Osteoblast (primary cell): ENCODE measurements at places on chromosomes 7 and 10. TPM values are rescaled to one million over a fixed set of nuclear protein-coding genes. Genes with fewer than 3 reads are reported as not detected.

SH2D4B gene
- under 0.01 TPM in 1 of 2 replicates, not detected in the other for total RNA-seq

RBM28 gene
- 12.1 and 16.6 TPM in 2 replicates for total RNA-seq

BTBD16 gene
- total RNA-seq: not detected in 2 replicates

HOXA2 gene
- 0.36 and 0.59 TPM in 2 replicates for total RNA-seq

ZNF479 gene
- total RNA-seq: not detected in 2 replicates

C7orf33 gene
- not detected in 2 replicates for total RNA-seq

EPDR1 gene
- 99.3 and 123 TPM in 2 replicates for total RNA-seq

GRCh38 chr10:102400598-102401341, 5.3 kb downstream of the NFKB2 start:
- peak; percentile 58 for DNase-seq
- H3K27ac ChIP-seq: no peak overlapping the region
- no peak overlapping the region for H3K4me3 ChIP-seq
- peaks cover 13% of the 10 kb centered on the region for H3K4me1 ChIP-seq

GRCh38 chr7:155874010-155874409, 61.7 kb upstream of the SHH start:
- no peaks in the 10 kb centered on the region for H3K36me3 ChIP-seq
- no peak overlapping the region for H3K27ac ChIP-seq
- no peak overlapping the region for H3K4me3 ChIP-seq
- H3K4me1 ChIP-seq: no peaks in the 10 kb centered on the region

DNA sequence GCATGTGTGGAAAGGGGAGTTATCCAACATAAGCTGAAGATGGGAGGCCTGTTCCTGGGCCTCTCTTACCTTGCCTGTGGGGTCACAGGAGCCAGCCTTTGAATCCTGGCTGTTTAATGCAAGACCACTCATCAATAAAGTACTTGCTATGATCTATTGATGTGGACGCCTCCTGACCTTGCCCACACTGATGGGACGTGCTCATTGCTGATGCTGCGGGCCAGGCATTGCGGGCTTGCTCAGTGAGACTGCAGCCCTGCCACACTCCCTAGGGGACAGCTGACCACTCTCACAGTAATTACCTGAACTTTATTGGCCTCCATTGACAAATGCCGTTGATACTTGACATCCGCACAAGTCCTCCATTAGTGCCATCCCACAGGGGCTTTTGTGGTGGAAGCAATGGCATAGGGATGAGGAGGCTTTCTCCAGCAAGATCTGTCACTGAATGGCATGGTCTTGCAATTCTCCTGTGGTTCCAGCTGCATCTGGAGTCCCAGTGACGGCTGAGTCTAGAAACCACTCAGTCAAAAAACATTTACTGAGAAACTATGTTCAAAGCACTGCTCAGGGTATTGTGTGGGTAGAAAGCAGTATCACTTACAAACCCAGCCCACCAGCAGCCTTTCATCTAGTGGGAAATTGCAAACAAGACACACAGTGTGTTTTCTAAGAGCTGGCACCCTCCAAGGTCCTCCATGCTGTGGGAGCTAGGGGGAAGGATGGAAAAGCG, 135.1 kb upstream of the YAE1 start:
- no peak for DNase-seq
- H3K27me3 ChIP-seq: no peaks in the 10 kb centered on the region
- no peak overlapping the region for H3K4me3 ChIP-seq
- H3K4me1 ChIP-seq: peaks cover 2% of the 10 kb centered on the region
- no peak overlapping the region for H3K27ac ChIP-seq
- H3K36me3 ChIP-seq: no peaks in the 10 kb centered on the region

- peaks cover 5% of the 10 kb centered on the region for H3K4me1 ChIP-seq
- H3K27ac ChIP-seq: no peak overlapping the region
- no peaks in the 10 kb centered on the region for H3K36me3 ChIP-seq
- no peak for DNase-seq
- peaks cover 40% of the 10 kb centered on the region for H3K27me3 ChIP-seq
Observed at GRCh38 chr7:140230516-140230860, 53.7 kb upstream of the KDM7A start.

GRCh38 chr10:87867453-87867852, 4.0 kb downstream of the PTEN start:
- H3K36me3 ChIP-seq: no peaks in the 10 kb centered on the region
- peak overlapping the region; percentile 71 for H3K27ac ChIP-seq
- no peaks in the 10 kb centered on the region for H3K27me3 ChIP-seq
- H3K4me1 ChIP-seq: peaks cover 17% of the 10 kb centered on the region
- DNase-seq: no peak

GRCh38 chr7:15085366-15085765, 182.8 kb upstream of the DGKB start:
- H3K4me3 ChIP-seq: no peak overlapping the region
- DNase-seq: no peak
- no peaks in the 10 kb centered on the region for H3K27me3 ChIP-seq
- no peaks in the 10 kb centered on the region for H3K36me3 ChIP-seq
- H3K4me1 ChIP-seq: no peaks in the 10 kb centered on the region

GRCh38 chr7:2104107-2104710, 128.5 kb downstream of the MAD1L1 start:
- DNase-seq: peak; percentile 100
- H3K4me3 ChIP-seq: peak overlapping the region; percentile 40
- H3K27me3 ChIP-seq: no peaks in the 10 kb centered on the region
- peak overlapping the region; percentile 78 for H3K27ac ChIP-seq
- H3K4me1 ChIP-seq: peaks cover 18% of the 10 kb centered on the region

GRCh38 chr10:26689399-26689798, 8.1 kb upstream of the PDSS1 start:
- no peaks in the 10 kb centered on the region for H3K4me1 ChIP-seq
- no peaks in the 10 kb centered on the region for H3K27me3 ChIP-seq
- H3K36me3 ChIP-seq: no peaks in the 10 kb centered on the region
- H3K27ac ChIP-seq: no peak overlapping the region

DNA sequence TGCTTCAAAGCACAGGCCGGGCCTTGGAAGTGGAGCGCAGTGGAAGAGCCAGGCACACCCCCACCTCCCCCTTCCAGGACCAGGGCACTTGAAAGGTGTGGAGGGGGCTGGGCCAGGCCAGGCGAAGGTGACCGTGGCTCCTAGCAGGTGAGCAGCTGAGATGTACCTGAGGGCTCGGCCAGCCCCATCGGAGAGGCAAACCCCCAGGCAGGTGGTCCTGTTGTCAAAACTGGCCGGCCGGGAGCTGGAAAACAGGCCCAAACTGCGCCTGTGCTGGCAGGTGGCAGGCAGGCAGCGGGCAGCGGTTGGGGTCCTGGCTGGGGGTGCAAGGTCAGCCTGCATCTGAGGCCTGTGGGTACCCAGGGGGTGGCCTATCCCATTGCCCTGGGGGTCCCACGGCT, 96.4 kb upstream of the DNAAF5 start:
- H3K36me3 ChIP-seq: no peaks in the 10 kb centered on the region
- no peak overlapping the region for H3K4me3 ChIP-seq
- peak; percentile 25 for DNase-seq
- H3K27ac ChIP-seq: no peak overlapping the region
- no peaks in the 10 kb centered on the region for H3K4me1 ChIP-seq
- no peaks in the 10 kb centered on the region for H3K27me3 ChIP-seq

DNA sequence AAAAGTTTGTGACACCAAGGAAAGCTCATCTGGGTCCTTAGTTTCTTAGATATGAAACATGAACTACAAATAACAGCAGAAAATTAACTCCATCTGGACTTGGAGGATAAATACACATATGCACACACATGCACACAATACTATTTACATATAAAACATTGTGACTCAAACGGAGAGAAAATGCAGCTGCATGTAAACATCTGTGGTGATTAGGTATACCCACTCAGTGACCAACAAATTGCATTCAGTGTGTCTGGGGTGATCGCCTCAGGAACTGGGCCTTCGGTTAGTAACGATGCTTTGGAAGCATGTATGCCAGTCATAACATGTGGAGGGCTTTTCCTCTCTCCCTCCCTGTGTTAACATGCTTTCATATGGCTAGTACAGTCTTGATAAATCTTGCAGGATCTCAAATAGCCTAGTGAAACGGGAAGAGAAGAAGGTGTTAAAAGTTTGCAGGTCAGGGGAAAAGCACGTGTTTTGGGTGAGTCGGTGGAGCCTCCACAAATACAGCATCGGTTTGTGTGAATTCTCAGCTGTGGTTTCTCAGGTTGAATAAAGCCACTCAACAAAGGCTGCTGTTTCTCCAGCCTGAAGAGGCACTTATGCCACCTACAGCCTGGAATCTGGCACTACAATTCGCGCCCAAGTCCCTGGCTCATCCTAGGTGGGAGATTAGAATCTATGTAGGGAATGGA, 8.7 kb upstream of the GLRX3 start:
- no peaks in the 10 kb centered on the region for H3K36me3 ChIP-seq
- H3K4me1 ChIP-seq: peaks cover 9% of the 10 kb centered on the region
- H3K27ac ChIP-seq: no peak overlapping the region
- H3K4me3 ChIP-seq: no peak overlapping the region

DNA sequence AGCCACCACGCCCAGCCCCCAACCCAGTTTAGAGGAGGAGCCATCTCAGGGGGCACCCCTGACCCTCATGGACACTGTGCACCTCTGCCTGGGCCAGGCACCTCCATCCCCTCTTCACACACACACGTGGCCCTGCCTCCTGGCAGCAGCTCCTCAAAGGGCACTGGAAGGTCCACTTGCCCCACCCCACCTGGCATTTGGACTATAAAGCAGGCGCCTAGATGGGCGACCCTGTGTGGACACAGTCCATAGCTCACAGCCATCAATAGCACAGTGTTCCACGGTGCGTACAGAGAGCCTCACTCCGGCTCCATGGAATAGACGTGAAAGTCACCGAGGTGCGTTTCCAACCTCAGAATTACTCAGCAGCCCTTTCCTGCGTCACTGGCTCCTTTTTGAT, 41.0 kb downstream of the FKBP6 start:
- peak; percentile 55 for DNase-seq
- H3K27ac ChIP-seq: no peak overlapping the region
- no peaks in the 10 kb centered on the region for H3K36me3 ChIP-seq
- no peak overlapping the region for H3K4me3 ChIP-seq

DNA sequence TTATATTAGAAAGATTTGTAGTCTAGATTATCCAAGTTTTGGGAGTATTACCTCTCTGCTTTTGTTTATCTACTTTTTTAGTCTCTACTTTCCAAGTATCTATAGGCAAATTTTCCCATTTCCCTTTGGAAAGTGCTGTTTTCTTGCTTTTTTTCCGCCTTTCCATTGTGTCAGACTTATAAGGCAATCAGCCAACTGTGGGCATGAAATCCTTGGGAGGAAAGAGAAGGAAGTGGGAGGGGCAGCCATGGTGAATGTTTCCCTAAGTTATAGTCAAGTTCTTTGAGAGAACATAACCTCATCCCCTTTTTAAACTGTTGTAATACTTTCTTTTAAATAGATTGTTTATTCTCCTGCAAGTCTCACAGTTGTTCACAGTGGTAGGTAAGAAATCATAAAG, 52.6 kb downstream of the PTEN start:
- H3K4me3 ChIP-seq: no peak overlapping the region
- no peak for DNase-seq
- peaks cover 5% of the 10 kb centered on the region for H3K36me3 ChIP-seq

GRCh38 chr7:51013861-51014511, 231.3 kb upstream of the GRB10 start:
- peaks cover 12% of the 10 kb centered on the region for H3K4me1 ChIP-seq
- H3K27ac ChIP-seq: no peak overlapping the region

- DNase-seq: no peak
- peaks cover 3% of the 10 kb centered on the region for H3K4me1 ChIP-seq
- H3K36me3 ChIP-seq: no peaks in the 10 kb centered on the region
- H3K27me3 ChIP-seq: no peaks in the 10 kb centered on the region
Observed at GRCh38 chr7:27868131-27868550, 128.2 kb downstream of the TAX1BP1 start.

- H3K4me1 ChIP-seq: no peaks in the 10 kb centered on the region
- no peak overlapping the region for H3K27ac ChIP-seq
- no peak for DNase-seq
- no peak overlapping the region for H3K4me3 ChIP-seq
Observed at GRCh38 chr7:135729230-135729629, 1.2 kb upstream of the SLC13A4 start.

DNA sequence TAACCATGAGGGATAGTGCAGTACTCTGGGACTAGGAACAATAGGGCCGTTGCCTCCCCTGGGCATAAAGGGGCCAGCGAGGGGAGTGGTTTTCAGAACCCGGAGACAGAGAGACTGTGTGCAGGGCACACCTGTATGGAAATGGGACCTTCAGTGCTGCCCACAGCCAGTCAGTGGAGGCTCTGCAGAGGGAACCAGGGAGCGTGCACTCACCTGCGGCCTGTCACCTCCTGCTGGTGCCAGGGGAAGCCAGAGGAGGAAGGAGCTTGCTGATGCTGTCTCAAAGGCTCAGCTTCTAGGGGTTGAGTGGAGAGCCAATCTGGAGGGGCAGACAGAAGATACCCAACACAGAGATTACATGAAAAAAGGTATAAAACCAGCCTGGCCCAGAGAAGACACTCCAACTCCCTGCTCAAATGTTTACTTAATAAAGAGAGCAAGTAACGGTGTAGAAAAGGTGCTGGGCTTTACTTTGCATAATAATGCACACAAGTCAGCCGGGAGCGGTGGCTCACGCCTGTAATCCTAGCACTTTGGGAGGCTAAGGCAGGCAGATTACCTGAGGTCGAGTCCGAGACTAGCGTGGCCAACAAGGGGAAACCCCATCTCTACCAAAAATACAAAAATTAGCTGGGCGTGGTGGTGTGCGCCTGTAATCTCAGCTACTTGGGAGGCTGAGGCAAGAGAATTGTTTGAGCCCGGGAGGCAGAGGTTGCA, 35.5 kb upstream of the WAPL start:
- no peaks in the 10 kb centered on the region for H3K4me1 ChIP-seq
- no peaks in the 10 kb centered on the region for H3K27me3 ChIP-seq
- DNase-seq: no peak
- no peak overlapping the region for H3K4me3 ChIP-seq

DNA sequence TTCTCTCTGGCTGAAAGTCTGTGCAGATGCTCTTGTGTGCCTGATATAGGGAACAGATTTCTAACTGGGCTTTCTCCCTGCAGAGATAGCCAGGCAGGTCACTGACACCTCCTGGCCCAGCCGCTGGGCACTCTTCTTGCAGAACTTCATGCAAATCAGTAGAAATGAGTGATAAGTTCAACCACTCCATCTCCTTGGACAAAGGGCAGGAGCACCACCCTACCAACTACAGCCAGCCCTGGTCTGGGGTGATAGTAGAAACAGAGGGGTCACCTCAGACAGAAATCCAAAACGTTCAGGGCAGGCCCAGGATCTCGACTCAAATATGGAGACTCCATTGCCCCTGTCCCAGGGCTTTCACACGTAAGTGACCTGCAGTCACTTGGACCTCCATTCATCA, 917.8 kb upstream of the ZNF722 start:
- H3K27me3 ChIP-seq: no peaks in the 10 kb centered on the region
- no peak overlapping the region for H3K4me3 ChIP-seq
- H3K27ac ChIP-seq: no peak overlapping the region
- no peaks in the 10 kb centered on the region for H3K36me3 ChIP-seq
- no peak for DNase-seq

DNA sequence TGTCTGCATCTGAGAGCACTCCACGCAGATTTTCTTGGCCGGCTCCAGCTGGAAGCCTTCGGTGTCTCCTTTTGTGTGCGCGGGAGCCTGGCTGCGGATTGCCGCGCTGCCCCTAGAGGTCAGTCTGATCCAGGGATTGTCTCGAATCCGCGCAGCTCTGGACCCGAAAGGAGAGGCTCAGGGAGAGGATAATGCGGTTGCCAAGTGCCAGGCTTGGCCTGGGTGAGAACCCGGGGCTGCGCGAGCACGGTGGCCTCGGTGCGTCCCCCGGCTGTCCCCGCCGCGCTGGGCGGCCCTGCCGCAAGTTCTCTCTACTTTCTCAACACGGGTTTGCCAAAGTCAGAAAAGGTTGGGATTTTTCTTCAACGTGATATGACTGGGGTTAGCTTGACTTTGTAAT, 140.9 kb downstream of the ADCYAP1R1 start:
- no peak overlapping the region for H3K4me3 ChIP-seq
- H3K4me1 ChIP-seq: no peaks in the 10 kb centered on the region
- no peaks in the 10 kb centered on the region for H3K36me3 ChIP-seq
- H3K27ac ChIP-seq: no peak overlapping the region
- peak; percentile 89 for DNase-seq
